GM12891 (cell line): ENCODE measurements at places on chromosomes 7 and 10.

DNA sequence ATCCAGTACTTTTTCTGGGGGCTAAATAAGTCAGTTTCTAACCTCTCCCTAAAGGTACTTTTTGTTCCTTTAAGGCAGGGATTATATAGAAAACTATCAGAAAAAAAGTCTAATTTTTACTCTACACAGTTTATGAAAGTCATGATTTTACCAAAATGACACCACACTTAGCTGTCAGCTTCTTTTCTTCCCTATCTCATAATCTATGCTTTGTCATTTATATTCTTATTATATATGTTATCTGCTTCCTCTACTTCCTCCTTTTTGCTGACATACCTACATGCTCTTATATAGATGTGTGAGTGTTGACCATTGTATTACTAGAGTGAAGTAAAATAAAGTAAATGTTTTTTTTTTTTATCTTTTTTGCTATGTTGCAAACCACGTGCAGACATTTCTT lies 203.9 kb upstream of the CHRM2 start:
- no peak for DNase-seq

DNA sequence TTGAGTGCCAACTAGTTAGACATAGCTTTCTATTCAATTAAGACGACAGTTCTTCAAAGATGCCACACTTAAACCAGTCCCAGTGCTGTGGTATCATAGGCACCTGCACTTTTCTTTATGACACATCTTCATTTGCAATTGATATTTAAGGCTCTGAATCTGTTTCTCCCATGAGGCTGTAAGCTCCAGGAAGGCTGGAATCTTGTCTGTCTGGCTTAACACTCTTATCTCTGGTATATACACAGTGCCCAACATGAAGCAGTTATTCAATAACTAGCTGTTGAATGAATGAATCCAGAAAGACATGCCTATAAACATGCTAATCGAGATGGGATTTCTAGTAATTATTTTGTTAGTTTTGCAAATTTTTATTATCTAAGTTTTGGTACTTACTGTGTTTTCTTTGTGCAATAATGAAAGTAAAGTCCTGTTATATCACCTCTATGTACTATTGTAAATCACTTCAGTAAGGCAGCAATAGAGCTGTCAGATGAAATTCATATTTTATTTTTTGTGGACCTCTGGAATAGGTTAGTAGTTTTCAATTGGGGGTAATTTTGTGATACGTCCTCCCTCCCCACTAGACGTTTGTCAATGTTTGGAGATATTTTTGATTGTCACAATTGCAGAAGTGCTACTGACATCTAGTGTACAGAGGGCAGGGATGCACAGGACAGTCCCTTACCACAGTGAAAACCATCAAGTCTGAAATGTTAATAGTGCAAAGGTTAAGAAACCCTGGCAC lies 51.3 kb upstream of the STEAP4 start:
- no peak for DNase-seq

DNA sequence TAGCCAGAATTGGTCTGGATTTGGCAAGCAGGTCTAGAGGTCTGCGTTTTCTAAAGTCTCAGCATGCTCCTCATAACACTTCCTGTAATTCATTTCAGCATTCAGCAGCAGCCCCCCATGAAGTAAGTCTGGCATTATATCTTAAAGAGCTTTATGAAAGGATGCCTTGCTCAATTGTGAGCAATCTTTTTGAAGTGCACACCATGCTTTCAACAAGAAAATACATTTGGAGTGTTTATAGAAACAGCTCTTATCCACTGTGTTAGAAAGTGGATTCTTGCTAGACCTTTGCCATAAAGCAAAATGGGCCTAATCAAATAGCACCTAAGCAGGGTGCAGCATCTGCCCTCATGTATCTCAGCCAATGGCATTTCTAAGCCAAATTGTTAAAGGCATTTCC lies 378.0 kb upstream of the AKR1E2 start:
- no peak for DNase-seq

DNA sequence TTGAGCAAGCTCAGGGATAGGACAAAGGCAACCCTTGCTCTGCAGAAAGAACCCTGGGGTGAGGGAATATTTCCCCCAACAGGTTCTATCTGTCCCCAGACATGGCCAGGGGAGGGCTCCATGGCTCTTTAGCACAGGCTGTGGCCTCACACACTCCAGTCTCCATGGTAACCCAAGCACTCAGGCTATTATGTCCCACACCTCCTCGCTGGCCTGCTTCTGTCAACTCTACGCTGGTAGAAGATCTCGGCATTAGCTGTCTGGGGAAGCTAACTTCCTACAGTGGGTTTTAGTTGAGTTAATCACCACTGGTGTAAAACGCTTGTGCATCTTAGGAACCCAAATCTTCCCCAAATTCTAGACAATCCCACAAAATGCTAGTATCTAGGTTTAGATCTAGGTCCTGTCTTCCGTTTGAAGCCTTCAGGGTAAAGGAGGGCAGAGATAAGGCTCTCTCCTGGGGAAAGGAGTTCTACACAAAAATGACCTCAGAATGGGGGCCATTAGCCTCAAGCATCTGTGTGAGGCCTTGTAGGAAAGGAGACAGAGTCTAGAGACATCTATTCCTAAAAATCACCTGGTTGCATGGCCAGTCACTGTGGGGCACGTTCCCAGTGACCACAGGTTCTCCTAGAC lies 36.7 kb upstream of the SLIT1 start:
- DNase-seq: no peak

- no peak for DNase-seq
Observed at GRCh38 chr10:129965959-129966358, 1.9 kb upstream of the EBF3 start.

DNA sequence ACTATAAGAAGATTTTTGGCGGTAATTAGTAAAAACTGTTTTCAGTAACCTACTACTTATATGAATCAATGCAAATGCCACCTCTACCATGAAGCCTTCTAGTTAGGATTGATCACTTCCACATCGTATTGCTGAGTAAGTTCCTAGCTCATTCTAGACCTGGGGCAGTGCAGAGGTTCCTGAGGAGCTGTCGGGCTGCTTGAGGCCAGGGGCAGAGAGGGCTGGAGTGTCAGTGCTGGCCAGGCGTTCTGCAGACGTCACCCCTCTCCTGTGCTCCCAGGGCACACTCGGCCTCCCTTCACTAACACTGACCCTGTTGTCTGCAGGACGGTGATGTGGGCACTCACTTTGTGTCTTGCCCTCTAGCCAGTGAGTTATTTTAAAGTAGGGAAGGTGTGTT lies 275.7 kb downstream of the CELF2 start:
- DNase-seq: no peak

GRCh38 chr10:62460393-62460792 lies 86.2 kb downstream of the ZNF365 start:
- no peak for DNase-seq

DNA sequence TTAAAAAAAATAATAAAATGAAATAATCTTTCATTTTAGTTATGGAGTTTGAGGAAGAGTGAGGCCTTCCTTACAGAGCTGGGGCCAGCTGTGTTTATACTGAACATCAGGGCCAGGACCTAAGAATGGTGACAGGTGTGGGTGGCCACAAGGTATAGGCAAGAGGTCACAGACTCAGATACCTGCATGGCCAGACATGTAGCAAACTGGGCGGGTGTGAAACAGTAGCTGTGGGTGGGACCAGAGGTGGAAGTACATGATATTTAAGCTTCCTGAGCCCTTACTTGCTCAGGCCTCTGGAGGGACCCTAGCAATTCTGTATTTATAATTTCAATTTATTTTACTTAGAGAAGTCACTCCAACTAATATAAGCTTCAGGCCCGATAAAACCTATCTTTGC lies 27.7 kb upstream of the CAMK1D start:
- DNase-seq: no peak

GRCh38 chr10:70729763-70730357 lies 55.3 kb downstream of the TBATA start:
- no peak for DNase-seq

DNA sequence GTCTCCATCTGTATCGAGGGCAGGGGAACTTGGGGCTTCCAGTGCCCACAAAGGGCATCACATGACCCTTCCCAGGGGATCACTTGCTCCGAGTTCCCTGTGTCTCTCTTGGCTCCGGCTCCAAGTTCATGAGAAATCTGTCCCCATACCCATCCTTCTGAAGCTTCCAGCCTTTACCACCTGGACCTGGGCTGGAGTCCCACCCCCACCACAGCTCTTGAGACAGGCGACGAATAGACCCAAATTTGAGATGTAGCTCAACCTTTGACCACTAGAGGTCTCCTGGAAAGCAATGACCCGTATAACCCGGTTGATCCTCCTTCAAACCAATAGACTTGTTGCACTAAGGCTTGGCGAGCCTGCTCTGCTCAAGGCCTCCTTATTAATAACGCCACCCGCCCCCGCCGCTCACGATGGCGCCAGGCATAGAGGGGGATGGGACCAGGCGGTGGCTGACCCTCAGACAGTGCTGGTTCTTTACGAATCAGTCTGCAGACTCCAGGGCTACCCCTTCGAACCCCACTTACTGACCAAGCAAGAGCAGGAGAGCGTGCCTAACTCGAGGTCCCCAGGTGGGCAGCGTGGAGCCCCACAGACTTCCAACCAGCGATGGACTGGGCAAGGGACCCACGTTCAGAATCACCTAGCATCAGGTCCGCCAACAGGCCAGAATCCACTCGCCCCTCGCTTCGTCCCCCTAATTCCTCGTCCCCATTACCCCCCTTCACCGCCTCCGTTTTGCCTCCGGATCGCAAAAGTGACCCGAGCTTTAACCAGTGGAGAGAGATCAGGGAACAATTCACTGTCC lies 4.4 kb upstream of the ARID5B start:
- peak; percentile 45 for DNase-seq

DNA sequence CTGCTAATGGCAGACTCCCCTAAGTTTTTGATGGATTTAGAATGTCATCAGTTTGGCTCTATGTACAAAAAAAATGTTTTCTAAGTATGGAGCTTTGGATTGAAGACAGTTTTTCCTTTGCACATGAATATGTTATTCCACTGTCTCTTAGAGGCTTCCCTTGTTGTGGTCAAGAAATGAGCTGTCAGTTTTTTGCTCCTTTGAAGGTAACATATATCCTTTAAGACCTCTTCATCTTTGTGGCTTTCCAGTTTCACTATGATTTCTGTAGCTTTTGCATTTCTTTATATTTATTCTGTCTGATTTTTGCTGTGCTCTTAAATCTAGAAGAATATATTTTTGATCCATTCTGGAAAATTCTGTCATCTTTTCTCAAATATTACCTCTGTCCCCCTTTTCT lies 15.8 kb upstream of the ODAD2 start:
- no peak for DNase-seq

DNA sequence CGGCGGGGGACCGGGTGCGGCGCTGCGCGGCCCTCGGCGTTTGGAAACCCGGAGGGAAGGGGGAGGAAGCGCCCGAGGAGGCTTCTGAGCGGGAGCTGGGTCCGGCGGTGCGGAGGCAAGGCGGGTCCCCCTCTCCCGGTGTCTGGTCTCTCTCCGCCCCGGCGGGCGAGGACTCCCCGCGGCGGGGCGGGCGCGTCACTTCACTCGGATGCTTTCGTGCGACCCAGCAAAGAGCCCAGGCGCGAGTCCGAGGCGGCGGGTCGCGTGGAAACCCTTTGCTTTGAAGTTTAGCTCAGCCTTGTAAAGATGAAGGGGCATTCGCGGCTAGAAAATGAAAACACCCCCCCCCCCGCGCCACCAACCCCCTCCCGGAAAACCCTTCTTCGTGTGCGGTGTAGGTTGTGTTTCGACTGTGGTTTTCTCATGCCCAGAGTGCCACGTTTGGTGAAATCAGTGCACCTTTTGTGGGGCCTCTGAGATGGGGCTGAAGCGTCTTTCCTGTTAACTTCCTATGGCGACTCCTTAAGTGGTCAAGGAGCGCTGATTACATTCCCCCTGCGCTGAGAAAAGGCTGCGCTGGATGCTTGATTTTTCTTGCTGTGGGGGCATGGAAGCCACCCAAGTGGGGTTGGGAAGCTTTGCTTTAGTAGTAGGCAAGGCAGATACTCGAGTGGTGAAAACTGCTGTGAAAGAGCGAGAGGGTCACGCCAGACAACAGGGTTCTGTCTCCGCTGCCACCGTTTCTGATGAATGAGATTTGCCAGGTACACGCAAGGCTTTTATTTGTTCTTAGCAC lies 876 bp downstream of the GNAI1 start:
- no peak for DNase-seq

DNA sequence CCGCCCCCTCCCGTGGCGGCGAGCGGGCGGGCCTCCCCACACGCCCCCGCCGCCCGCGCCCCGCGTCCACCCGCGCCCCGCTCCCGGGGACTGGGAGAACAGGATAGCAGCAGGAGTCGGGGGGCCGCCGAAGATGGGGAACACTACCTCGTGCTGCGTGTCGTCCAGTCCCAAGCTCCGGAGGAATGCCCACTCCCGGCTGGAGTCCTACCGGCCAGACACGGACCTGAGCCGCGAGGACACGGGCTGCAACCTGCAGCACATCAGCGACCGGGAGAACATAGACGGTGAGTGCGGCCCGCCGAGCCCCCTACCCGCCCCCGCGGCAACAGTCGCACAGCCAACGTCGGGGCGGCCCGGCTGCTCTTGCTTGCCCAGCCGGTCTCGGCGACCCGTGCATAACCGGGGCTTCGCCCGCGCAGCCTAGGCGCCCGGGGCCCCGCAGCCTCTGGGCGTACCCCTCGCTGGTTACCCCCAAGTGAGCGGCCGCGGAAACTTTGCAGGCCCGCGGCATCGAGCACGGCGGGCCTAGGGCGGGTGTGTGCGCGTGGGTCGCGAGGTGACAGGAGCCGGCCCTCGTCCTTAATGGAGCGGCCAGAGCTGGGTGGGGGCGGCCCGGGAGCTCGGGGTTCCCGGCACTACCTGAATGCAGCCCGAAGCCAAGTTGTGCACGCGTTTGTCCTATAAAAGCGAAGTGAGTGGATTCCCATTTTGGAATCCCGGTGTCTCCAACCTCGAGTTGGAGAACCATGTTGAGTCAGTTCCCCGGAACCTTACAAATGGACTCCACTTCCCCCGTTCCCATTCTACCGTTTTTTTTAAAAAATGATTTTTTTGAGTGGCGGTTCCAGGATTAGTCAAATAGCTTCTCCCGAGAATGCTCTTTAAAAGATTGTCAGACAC lies 863 bp downstream of the CCNY start:
- DNase-seq: no peak

GRCh38 chr10:17805921-17806577 lies 3.1 kb upstream of the MRC1 start:
- no peak for DNase-seq

GRCh38 chr7:34341326-34341725 lies 316.7 kb upstream of the NPSR1 start:
- DNase-seq: no peak

- DNase-seq: no peak
Observed at GRCh38 chr7:157373493-157373892, 36.7 kb downstream of the DNAJB6 start.

DNA sequence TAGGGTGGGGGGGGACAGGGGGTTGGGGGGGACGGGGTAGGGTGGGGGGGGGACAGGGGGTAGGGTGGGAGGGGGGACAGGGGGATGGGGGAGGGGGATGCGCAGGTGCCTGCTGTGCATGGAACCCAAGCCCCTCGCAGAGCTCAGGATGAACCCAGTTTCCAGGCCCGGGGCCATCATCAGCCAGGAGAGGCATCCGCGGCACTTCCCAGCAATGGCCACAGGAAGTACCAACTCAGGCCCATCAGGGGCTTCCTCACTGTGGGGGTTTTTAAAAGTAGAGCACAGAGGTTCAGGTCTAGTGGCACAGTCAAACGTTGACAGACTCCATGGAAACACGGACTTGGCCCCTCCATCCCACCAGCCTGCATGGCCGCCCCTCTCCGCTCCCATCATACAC lies 172.7 kb downstream of the DIP2C start:
- DNase-seq: no peak

- no peak for DNase-seq
Observed at GRCh38 chr7:3561932-3562331, 260.9 kb downstream of the SDK1 start.

GRCh38 chr7:100191775-100192174 lies 14.1 kb downstream of the STAG3 start:
- no peak for DNase-seq
